Effector memory CD8-positive, alpha-beta T cell (primary cell): ENCODE measurements at places on chromosomes 7 and 10.

DNA sequence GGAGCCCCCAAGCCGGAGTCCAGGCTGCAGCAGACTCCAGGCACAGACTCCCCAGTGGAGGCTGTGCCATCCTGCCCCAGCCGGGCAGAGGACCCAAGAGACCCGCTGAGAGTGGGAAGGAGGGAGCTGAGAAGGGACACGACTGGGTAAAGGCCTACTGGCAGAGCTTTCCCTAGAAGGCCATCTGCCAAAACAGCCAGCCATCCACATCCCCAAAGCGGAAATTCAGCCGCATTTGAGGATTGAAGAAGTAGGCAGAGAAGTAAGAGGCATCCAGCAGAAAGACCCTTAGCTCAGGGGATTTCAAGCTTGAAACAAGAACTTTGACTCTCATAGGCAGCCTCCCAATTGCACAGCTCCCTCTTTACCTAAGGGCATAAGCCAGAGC lies 857 bp downstream of the CPXM2 start:
- DNase-seq = no peak

GRCh38 chr10:17134737-17135260 lies 5.2 kb upstream of the CUBN start:
- DNase-seq = no peak

DNA sequence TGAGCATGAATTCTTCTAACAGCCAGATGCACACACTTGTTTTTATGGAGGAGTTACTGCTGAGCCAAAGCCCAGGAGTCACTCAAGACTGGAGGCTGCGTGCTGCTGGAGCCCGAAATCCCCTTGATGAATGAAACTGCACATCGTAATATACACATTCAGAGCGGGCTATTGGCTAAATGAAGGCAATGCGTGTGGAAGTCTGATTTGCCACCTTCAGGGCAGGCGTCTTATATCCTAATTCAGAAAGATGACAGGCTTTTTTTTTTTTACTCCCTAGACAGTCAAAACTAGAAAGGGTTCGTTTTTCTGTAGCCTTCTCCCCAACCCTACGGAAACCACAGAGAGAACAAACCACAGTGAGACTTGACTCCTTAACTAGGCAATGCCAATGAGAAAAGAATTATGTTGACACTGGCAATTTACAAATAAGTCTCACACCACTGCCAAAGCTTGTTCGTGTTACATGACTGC lies 227.2 kb upstream of the KLF14 start:
- peak; percentile 72 for DNase-seq

DNA sequence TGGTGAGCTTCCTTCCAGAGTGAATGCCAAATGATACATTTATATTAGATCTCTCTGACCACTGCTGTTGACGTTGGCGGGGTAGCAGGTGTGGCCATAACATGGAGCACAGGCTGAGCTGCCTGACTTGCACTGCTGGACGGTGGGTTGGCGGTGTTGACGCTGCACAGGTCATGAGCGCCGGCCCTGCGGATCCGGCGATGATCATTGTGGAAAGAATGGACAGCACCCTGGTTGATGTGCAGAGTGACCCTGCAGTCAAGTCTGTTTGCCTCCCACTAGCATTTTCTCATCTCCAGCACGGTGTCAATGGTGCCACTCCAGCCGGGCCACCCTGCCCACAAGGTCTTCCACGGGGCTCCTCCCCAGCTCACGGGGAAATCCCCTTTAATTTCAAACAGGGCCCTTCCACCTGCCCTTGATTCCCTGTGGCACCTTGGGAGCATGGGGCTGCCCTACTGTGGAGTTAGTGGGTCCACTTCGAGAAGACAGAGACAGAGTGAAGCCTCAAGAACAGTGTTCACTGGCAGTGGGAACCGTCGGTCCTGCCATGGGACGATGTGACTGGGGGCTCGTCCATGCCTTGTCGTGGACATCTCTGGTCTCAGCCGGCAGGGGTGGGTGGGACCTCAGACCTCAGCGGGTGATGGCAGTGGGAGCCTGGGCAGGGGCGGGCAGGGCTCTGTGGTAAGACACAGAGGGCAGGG lies 613.5 kb downstream of the PTPRN2 start:
- DNase-seq = no peak

- DNase-seq = no peak
These were observed 21.7 kb downstream of the PAPOLB start for GRCh38 chr7:4840079-4840501.

DNA sequence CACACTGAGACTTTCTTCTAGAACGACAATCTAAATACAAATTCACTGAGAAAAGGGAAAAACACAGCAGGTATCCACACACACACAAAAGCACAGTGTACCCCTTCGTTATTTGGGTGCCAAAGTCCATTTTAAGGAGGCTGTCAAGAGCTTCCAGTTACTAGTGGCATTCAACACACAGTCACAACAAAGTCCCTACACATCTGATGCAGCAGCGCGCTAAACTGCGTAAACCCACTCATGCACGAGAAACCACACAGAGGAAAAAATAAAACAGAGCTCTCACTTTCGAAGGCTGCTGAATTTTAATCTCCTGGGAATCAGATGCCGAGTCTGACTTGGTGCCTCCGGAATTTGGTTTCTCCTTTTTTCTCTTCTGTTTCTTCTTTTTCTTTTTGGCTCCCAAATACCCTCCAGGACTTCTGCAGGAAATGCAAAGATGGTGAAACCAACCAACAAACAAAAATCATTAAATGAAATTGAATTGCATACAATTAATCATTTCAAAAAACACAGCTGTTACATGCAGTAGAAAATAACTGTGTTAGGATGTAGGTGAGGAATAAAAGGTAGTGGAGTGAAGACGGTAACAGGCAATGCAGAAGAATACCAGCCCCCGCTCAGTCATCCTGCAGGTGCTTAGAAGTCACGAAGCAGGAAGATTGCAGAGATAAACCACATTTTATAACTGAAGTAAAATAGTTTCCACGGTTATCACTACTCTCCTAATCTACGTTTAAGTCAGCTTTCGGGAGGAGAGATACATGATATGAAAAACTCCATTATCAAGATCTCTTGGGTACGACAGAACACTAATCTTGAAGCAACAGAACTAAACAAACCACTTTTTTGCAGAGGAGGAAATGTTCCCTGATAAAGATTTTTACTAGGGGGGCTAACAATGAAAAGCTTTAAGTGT lies 27.1 kb downstream of the NMT2 start:
- DNase-seq = no peak

DNA sequence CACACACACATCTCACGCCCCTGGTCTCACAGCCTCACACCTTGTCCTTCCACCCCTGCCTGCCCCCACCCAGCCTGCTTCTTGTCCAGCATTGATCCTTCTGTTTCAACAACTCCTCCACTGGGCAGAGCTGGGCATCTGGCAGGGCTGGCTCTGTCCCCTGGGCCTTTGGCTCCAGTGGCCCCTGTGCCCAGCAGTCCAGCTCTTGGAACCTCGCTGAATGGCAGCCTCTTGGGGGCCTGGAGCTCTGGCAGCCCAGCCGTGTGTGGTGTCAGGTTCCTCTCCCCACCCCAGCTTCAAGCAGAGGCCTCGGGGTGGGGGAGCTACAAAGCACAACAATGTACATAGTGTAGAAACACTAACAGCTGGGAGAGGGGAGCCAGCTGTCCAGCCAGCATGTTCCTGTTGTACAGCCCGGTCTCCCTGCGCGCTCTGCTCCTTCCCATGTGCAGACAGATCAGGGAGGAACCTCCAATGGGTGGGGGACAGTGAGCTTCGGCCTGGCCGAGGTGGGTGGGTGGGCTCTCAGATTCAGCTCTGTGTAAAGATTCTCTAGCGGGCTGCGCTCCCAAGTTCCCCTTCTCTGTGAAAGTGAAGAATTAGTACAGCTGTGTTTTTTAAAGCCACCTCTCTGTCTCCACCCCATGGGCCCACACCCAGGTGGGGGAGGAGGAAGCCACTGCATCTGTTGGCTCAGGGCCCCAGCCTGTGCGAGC lies 19.4 kb downstream of the ZMIZ2 start:
- peak; percentile 25 for DNase-seq

DNA sequence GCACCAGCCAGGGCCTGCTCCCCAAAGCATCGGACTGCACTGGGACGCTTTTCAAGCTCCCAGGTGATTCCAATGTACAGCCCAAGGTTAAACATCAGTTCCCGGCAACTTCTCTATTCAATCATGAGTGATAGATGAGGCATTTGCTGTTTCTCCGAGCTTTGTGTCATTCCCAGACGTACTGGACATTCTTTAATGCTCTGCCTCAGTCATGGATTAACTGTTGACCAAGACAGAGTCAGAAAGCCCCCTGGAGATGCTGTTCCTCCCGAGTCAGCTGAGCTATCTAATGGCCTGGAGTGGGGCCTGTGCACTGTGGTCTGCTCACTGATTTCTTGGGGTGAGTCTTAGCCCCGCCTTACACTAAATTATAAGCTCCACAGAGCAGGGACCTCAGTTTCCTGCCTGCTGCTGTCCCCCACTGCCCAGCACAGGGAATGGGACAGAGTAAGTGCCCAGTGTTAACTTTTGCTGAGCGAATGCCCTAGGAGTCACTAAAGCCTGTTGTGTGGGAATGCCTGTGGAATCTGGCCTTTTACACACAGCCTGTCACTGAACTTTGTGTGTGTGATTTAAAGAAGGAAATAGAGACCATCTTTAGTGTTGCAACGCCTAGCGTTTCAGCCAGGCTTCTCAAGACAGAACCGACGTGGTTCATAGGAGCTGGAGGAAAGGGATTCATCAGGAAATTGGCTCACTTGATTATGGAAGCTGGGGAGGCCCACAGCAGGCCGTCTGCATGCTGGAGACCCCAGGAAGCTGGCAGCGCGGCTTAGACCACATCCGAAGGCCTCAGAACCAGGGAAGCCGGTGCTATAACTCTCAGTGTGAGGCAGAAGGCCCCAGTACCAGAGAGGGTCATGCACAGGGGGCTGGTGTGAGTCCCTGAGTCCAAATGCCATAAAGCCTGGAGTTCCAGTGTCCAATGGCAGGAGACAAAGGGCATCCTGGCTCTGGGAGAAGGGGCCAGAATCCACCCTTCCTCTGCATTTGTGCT lies 29.3 kb upstream of the RNF32 start:
- no peak for DNase-seq

DNA sequence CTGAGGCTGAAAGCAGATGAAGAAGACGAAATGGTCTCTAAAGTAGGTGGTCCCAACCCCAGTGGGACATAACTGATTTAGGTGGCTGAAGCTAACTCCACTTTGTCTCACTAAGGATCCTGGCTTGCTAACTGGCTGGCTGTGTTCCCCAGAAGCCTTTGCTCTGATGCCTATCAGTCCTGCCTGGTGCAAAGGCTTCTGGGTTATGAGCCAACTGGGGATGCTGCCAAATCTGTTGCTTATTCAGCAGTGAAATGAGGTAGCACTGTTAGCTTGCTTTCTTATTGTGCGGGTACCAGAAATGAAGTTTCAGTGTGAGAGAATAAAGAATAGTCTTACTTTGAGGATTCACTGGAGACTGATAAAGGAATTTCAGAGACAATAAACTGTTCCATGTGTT lies 18.1 kb downstream of the PRKG1 start:
- no peak for DNase-seq

DNA sequence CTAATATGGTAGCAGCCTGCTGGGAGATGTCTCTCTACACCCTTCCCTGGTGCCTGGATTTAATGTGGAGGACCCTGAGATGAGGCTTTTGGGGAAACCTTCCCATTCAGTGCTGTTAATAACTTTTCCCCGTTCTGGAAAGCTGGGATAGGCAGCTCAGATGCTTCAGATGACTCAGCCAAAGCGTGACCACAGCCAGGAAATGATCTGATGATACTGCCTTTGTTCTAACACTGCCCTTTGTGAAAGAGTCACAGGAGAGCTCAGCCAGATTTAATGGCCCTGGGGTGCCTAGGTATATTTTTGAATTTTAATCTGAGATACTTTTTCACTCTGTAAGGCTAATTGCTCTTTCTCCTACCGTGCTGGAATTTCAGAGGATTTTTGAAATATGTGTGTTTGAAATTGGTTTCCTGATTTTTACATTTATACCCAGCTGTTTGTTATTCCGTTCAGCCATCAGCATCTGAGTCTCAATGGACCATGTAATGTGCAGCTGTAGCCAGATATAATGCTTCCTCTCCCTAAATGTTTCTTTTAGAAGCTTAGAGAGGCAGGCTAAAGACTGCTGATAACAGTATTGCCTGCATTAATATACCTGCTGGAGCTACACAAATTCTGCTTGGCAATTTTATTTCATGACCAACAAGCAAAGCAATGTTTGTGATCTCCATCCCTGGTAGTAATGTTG lies 17.8 kb downstream of the CELF2 start:
- DNase-seq = no peak

DNA sequence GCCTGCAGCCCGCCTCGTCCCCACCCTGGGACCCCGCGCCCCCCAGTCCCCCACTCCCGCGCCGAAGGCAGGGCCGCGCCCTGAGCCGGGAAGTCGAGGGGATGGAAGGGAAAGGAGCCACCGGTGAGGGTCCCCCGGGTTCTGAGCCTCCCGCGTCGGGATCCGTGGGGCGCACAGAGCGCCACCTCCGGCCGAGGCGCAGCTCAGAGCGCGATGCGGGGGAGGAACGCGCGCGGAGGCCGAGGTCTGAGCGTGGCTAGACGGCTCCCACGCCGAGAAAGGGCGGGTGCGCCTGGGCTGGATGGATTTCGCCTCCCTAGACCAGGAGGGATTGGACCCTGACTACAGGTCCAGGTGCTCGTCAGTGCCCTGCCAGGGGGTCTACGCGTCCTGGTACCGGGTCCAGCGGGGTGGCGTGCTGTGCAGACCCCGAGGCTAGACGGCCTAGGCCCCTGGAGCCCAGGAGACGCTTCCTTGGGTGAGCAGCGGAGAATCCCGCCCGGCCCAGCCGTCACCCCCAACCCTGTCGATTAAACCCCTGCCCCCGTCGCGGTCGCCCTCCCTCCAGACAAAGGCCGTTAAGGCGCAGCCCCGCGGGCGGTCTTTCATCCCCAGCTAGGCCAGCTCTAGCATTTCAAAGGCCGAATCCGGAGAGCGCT lies 986 bp upstream of the PDGFA start:
- DNase-seq = no peak

GRCh38 chr10:88986549-88987242 lies 3.9 kb upstream of the FAS start:
- no peak for DNase-seq

- no peak for DNase-seq
These were observed 125.2 kb downstream of the GNAT3 start for GRCh38 chr7:80386686-80387085.

DNA sequence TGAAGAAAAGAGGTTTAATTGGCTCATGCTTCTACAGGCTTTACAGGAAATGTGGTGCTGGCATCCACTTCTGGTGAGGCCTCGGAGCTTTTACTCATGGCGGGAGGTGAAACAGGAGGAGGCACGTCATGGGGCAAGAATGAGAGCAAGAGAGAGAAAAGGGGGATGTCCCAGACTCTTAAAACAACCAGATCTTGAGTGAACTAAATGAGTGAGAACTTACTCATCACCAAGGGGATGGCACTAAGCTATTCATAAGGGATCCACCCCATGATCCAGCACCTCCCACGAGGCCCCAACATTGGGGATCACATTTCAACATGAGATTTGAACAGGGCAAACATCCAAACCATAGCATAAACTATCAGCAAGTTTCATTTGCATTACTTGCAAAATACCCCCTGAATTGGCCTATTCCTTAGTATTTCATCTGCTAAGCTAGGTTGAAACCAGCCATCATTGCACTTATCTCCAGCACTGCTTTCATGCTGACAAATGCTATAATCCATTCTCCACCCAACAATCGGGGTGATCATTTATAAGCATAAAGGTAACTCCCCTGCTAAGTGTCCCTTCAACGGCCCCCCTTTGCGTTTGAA lies 179.0 kb downstream of the NOC3L start:
- no peak for DNase-seq

- no peak for DNase-seq
These were observed 1139.7 kb upstream of the CELF2 start for GRCh38 chr10:9877978-9878377.

- no peak for DNase-seq
These were observed 414 bp downstream of the HOXA2 start for GRCh38 chr7:27101957-27102580.
